Panc1 (cell line): ENCODE measurements at places on chromosomes 16 and 17. TPM values are rescaled to one million over a fixed set of nuclear protein-coding genes. Genes with fewer than 3 reads are reported as not detected.

Gene TANGO6
- total RNA-seq = 11.0 TPM

Gene ACAP1
- 2.7 TPM for total RNA-seq

Gene NLRC3
- 0.26 TPM for total RNA-seq

Gene DHRS13
- total RNA-seq = 5.2 TPM

Gene GAST
- not detected for total RNA-seq

Gene FDXR
- 21.8 TPM for total RNA-seq

Gene PSMD3
- total RNA-seq = 175 TPM

Gene ZNF624
- 3.9 TPM for total RNA-seq

Gene CDH11
- 0.64 TPM for total RNA-seq

Gene CNGB1
- total RNA-seq = not detected

Gene CX3CL1
- 21.8 TPM for total RNA-seq

Gene ZACN
- total RNA-seq = not detected

Gene TP53TG3
- total RNA-seq = 1.2 TPM

Gene MEIOC
- 0.82 TPM for total RNA-seq

Gene MT4
- total RNA-seq = not detected

Gene INCA1
- total RNA-seq = 1.7 TPM

Gene PRAC2
- not detected for total RNA-seq

Gene AKAP1
- total RNA-seq = 52.7 TPM

Gene ANKRD11
- 99.4 TPM for total RNA-seq

Gene PDILT
- total RNA-seq = not detected

Gene CCDC40
- 18.0 TPM for total RNA-seq

Gene PITPNC1
- total RNA-seq = 20.8 TPM

Gene CDH8
- 0.21 TPM for total RNA-seq

Gene KRTAP4-4
- not detected for total RNA-seq

Gene EPN3
- 0.92 TPM for total RNA-seq

Gene SEC14L5
- total RNA-seq = 0.26 TPM

Gene CLEC10A
- not detected for total RNA-seq

Gene CAPNS2
- total RNA-seq = 1.4 TPM

Gene ANKS4B
- total RNA-seq = not detected

Gene METTL22
- total RNA-seq = 31.8 TPM

Gene TAF1C
- total RNA-seq = 31.9 TPM

Gene PPP1R27
- total RNA-seq = not detected

Gene WSCD1
- total RNA-seq = 0.74 TPM

Gene TBC1D16
- 41.6 TPM for total RNA-seq

Gene HYDIN
- 0.80 TPM for total RNA-seq

Gene DLX4
- 11.2 TPM for total RNA-seq

Gene TSPOAP1
- total RNA-seq = 0.05 TPM

Gene VAT1L
- not detected for total RNA-seq

Gene ARHGAP23
- total RNA-seq = 33.0 TPM

Gene ELMO3
- 2.0 TPM for total RNA-seq

Gene ARL17B
- 12.7 TPM for total RNA-seq
